Activated naive CD8-positive, alpha-beta T cell treated with anti-CD3 and anti-CD28 coated beads, Interleukin-2, amount 10 ng/mL, durations not matched to agents 7 days and 5 days (primary cell): ENCODE measurements at places on chromosomes 6 and 20. TPM values are rescaled to one million over a fixed set of nuclear protein-coding genes. Genes with fewer than 3 reads are reported as not detected.

GRCh38 chr6:53517021-53517420, 27.9 kb downstream of the GCLC start:
- no peak for DNase-seq

Gene TRAPPC3L
- total RNA-seq = not detected

Gene CHRNA4
- total RNA-seq = not detected

DNA sequence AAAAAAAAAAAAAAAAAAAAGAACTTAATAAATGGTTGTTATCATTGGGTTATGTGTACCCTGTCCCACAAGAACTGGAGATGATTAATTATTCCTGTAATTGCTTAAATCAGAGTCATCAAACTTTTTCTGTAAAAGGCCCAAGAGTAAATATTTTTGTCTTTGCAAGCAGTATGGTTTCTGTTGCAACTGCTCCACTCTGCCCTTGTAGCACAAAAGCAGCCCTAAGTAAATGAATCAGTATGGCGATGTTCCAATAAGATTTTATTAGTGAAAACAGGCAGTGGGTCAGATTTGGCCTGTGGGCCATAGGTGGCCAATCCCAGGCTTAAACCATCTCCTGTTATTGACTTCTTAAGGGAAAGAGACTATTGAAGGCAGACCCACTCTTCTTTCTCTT, 252.7 kb downstream of the TSHZ2 start:
- DNase-seq = no peak

GRCh38 chr6:93447874-93448273, 28.5 kb upstream of the EPHA7 start:
- DNase-seq = no peak

- DNase-seq = no peak
Observed at GRCh38 chr20:45781391-45781931, 10.2 kb downstream of the WFDC3 start.

- DNase-seq = no peak
Observed at GRCh38 chr6:73203098-73203497, 22.2 kb downstream of the KHDC1L start.
